ENCODE measurements at places on chromosomes 12 and 14.

DNA sequence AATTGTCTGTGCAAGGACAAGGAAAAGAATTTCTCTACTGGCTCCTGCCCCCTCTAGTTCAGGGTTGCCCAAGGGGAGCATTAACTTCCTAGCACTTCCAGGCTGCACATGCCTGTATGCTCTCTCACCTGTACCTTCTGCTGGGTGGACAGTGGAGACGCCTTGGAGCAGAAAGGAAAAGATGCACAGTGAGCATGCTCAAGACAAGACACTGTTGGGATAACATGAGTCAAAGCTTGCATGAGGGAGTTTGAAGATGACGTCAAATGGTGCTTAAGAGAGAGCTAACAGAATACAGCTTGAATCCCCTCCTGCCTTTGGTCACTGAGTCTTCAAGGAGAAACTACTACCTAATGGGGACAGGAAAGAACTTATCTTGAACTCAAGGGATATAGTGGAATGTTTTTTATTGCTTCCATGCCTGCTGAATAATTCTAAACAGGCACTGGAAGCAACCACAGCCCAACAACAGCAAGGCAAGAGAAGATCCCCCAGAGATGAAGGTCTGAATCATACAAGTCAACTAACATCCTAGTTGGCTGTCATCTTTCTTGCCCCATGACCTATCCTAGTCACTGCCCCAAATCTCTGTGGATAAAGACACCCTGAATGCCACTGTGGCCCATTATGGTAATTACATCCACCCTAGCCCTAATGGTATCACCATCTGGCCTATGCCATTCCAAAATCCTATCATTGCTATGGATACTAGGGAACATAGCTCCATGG is 23.5 kb downstream of the RPS6KA5 start:
- DNase-seq, result no peak

DNA sequence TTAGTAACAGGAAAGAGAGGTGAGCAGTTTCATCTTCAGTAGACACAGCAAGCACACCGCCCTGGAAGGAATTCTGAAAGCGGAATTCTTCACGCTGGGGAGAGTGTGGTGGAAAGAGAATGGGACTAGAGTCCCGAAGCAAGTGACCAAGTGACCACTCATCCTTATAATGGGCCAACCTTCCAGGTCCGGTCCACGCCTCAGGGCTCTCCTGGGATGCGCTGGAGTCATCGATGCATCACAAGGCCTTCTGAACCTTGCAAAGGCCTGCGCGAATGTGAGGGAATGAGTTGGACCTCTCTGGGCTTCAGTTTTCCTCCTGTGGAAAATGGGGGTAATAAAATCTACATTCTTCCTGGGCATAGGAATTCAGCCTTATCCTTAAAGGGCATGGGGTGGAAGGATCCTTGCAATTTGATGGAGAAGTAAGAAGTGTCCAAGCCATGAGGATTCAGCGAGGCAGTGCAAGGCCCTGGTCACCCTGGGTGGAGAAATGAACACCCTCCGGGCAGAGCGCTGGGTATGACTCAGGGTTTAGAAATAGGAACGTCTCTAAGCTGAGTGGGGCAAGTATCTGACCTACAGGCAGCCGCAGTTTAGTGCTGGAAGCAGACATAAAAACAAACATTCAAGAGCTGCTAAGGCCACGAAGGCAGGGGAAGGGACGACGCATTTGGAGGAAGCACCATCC is 97.7 kb downstream of the SETD3 start:
- no peak for DNase-seq

- no peak for DNase-seq
These were observed 91.6 kb downstream of the TPH2 start for GRCh38 chr12:72030277-72030676.

GRCh38 chr12:27273114-27273513 is 29.0 kb downstream of the STK38L start:
- DNase-seq, result no peak

DNA sequence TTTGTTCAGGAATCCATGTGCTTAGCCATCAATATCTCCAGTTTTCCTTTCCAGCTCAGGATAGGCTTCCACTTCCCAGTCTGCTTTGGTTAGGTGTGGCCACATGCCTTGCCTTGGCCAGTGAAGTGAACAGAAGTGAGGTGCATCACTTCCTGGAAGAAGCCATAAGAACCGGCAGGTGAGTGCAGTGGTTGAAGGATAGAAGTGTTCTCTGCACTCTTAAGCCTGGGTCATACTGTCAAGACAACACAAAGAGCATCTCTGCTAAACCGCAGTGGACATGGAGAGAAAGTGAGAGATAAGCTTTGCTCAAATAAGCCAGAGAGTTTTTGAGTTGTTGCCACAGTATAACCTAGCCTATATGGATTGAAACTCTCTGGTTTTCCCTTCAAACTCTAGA is 11.4 kb downstream of the GNG2 start:
- peak; percentile 70 for DNase-seq

GRCh38 chr12:31206038-31206670 is 119.8 kb downstream of the SINHCAF start:
- DNase-seq, result no peak

- peak; percentile 24 for DNase-seq
These were observed 404.8 kb downstream of the ATP23 start for GRCh38 chr12:58346032-58346632.

- DNase-seq, result no peak
These were observed 475.4 kb downstream of the RMST start for GRCh38 chr12:97938031-97938430.

DNA sequence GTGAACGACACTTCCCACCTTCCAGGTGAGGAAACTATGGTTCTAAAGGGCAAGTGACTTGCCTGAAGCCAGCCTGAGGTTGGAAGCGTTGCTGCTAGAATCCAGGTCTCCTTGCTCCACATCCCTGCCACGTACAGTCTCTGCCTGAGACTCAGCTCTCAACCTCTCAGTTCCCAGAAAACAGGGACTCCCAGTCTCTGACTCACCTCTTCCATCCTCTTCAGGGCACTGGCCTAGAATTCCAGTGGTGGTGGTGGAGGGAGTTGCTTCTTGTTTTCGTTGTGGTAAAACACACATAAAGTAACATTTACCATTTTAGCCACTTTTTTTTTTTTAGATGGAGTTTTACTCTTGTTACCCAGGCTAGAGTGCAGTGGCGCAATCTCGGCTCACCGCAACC is 7.3 kb downstream of the GPR68 start:
- DNase-seq, result no peak
